ENCODE measurements at places on chromosomes 5 and 9. TPM values are rescaled to one million over a fixed set of nuclear protein-coding genes. Genes with fewer than 3 reads are reported as not detected.

Gene IRX4
- total RNA-seq, result 0.39 TPM

Gene C9orf153
- not detected for total RNA-seq

Gene TAS2R1
- not detected for total RNA-seq

Gene PCDHA1
- total RNA-seq, result 0.14 TPM

Gene MAML1
- total RNA-seq, result 15.9 TPM

Gene TMEM174
- total RNA-seq, result not detected

Gene PCDHB11
- total RNA-seq, result 0.08 TPM

Gene CMYA5
- 0.13 TPM for total RNA-seq

Gene GRM6
- total RNA-seq, result not detected

Gene IFNA13
- not detected for total RNA-seq

Gene POMT1
- total RNA-seq, result 13.5 TPM
